ENCODE measurements at places on chromosomes 16 and 17. TPM values are rescaled to one million over a fixed set of nuclear protein-coding genes. Genes with fewer than 3 reads are reported as not detected.

DNA sequence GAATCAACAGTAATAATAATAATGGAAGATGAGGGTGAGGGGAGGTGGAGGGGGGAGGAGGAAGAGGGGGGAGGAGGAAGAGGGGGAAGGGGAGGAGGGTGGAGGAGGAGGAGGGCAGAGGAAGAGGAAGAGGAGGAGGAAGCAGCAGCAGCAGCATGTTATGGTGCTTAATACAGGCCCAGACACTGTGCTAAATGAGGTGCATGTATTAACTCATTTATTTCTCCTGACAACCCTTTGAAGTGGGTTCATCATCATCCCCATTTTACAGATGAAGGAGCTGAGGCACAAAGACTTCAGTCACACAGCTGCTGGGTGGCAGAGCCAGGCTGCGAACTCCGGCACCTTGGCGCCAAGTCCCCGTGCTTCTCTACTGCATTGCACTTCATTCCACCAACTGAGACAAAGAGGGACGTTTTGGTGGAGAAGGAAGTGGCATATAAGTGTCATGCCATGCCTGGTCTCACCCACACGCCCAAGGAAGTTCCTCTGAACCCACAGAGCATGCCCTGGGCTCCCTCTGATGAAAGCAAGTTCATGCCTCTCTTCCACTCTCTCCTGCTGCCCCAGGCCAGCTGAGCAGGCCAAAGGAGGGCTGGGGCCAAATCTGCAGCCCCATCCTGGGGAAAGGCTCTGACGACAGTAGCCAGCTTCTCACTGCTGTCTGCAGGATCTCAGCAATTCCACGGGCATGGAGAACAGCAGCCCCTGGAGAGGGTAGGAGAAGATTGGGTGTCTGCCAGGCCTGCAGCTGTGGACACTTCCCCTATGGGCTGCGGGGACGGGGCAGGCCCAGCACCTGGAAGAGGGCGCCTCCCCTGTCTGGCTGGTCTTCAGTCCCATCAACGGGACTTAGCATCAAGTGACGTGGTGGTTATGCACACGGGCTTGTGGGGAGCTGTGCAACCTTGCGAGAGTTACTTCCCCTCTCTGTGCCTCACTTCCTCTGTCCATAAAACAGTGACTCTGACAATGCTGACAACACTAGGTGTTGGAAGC, 21.8 kb downstream of the XYLT1 start:
- H3K36me3 ChIP-seq = no peaks in the 10 kb centered on the region
- DNase-seq = peak; percentile 21
- H3K4me1 ChIP-seq = peaks cover 11% of the 10 kb centered on the region
- H3K4me3 ChIP-seq = no peak overlapping the region

Gene PSMC3IP
- total RNA-seq = 4.8 TPM

GRCh38 chr17:47099987-47100711, 88.9 kb downstream of the CDC27 start:
- H3K27me3 ChIP-seq = no peaks in the 10 kb centered on the region
- no peaks in the 10 kb centered on the region for H3K36me3 ChIP-seq
- peak overlapping the region; percentile 79 for H3K27ac ChIP-seq
- H3K4me1 ChIP-seq = peaks cover 12% of the 10 kb centered on the region
- peak overlapping the region; percentile 74 for H3K4me3 ChIP-seq

DNA sequence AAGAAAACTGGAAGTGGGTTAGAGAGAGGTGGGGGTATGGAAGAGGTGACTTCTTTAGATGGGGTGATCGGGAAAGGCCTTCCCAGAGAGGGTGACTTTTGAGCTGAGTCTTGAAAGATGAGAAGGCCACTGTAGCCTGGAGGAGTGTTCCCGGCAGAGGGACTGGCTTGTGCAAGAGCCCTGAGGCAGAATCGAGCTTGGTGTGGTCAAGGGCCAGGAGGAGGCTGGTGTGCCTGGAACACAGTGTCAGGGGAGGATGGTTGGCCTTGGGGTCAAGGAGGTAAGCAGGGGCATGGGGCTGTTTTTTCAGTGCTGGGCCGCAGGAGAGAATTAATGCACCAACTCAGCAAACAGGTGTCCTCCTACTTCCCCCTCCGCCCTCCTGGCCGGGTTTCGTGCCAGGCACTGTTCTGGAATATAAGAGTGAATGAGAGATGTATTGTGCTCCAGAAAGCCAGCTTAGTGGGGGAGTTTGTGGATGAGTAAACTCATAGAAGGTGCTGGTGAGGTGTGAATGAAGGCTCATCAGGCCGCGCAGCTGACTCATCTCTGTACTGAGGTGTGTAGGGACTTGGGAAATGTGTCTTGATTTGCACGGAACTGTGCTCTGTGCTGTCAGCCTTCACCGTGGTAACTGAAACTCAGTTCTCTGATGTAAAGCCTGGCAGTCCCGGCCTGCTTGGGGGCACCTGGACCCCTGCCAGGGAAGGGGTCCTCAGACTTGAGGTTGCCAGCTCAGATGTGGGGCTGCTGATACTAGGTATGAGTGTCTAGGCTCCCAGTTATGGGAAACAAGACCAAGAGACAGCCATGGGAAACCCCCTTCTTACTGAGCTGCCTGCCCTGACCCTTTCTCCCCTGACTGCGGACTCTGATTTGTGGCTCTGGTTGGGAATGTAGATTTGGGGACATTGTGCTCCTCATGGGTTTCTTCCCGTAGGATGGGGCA, 15.3 kb downstream of the KSR1 start:
- H3K4me3 ChIP-seq = no peak overlapping the region
- no peaks in the 10 kb centered on the region for H3K36me3 ChIP-seq
- H3K4me1 ChIP-seq = peaks cover 56% of the 10 kb centered on the region
- H3K27ac ChIP-seq = no peak overlapping the region
- no peaks in the 10 kb centered on the region for H3K27me3 ChIP-seq

DNA sequence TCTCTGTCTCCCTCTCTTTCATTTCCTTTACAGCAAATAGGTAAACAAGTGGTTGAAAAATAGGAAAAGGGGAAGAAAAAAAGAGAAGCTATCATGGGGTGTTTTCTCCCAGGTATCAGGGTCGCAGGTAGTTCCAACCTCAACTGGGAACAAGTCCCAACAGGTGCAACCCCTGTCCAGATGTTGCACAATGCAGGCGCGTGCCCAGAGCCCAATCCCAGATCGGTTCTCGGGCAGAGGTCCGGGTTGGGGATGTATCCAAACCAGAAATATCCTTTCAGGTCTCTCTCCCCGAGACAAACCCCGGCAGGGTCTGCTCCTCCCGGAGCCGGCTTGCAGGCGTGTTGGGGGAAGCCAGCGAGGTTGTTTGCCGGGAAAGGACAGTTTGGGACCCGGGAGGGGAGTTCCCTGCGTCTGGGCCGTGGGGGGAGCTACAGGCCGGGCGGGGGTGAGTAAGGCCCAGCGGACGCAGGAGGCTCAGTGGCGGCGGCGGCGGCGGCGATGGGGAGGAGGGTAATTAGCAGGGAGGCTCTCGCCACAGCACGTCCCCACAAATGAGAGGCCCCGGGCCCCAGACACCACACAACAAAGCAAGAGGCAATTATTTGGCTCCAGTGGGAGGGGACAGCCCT, 21.2 kb upstream of the SP6 start:
- no peak for DNase-seq
- H3K27me3 ChIP-seq = no peaks in the 10 kb centered on the region
- H3K4me3 ChIP-seq = no peak overlapping the region
- no peaks in the 10 kb centered on the region for H3K4me1 ChIP-seq
- no peak overlapping the region for H3K27ac ChIP-seq
- no peaks in the 10 kb centered on the region for H3K36me3 ChIP-seq

Gene NECAB2
- total RNA-seq = 0.94 TPM

Gene NOD2
- total RNA-seq = 0.40 TPM

Data from thyroid gland (tissue), 4 donors.